ENCODE measurements at places on chromosomes 16 and 17.

- DNase-seq = no peak
Measured at GRCh38 chr16:88289968-88290401, 92.8 kb upstream of the ZNF469 start.

GRCh38 chr16:10097271-10097670 is 85.0 kb downstream of the GRIN2A start:
- no peak for DNase-seq

DNA sequence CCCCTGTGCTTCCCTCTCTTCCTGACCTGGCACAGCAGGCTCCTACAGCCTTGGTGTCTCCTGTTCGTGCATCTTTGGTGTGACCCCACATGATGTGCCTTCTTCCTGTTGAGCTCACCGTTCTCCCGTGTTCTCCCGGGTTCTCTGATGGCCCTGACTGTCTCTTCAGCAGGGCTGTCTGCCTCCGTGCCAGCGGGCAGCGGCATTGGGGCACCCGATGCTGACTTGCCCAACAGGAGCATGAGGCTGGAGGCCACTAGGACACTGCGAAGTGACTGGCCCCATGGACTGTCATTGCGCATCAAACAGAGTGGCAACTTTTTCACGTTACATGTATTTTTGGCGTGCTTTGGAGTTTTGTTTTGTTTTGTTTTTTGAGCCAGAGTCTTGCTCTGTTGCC is 22.4 kb downstream of the CRAMP1 start:
- no peak for DNase-seq

DNA sequence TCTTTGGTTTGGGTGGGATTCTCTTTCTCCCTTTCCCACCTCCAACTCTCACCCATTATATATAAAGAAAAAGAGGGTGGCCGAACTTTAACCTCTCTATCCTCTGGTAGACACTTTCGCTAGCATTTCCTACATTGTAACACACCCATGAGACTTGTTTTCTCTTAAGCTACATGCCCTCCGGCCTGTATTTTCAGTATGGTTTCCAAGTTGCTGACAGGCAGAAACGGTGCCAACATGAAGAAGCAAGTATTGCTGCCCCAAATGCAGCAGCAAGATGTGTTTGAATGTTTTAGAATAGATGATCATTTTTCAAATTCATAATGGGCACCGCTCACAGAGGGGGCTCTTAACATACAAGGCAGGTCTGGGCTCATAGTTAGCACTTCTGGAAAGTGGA is 18.7 kb upstream of the CYB5B start:
- no peak for DNase-seq

DNA sequence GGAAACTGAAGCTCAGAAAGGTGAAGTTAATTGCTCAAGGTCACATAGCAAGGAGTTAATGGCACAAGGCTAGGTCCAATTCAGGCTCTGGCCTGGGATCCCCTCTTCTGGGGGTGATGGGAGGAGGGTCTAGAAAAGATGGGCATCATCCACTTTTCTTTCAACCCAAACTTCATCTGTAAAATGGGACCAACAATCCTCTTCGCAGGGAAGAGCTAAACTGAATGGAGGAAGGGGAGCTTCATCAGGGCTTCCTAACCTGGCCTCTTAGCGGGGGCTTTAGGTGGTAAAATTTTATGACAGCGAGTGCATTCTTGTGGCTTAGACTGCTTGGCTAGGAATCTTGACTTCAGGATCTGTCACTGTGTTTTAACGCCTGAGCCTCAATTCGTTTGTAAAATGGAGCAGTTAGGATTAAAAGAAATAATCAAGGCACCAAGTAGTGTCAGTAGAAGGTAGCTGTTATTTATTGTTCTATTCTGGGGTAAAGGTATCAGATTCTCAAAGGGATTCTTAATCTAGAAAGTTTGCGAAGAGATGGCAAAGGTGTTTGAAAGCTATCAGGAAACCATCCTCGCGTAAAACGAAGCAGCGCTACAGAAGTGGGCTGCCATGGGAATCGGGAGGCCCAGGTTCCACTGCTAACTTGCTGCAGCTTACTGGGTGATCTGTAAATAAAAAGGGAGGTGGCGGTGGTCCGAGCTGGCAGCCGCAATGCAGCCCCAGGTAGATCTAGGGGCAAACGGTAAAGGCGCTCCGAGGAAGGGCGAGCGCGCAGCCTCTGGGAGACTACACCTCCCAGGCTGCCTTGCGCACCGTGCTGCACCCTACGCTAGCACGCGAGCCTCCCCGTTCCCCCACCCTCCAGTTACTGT is 1.5 kb upstream of the SRCAP start:
- DNase-seq = peak; percentile 96

GRCh38 chr17:2034806-2035540 is 5.0 kb downstream of the DPH1 start:
- no peak for DNase-seq

DNA sequence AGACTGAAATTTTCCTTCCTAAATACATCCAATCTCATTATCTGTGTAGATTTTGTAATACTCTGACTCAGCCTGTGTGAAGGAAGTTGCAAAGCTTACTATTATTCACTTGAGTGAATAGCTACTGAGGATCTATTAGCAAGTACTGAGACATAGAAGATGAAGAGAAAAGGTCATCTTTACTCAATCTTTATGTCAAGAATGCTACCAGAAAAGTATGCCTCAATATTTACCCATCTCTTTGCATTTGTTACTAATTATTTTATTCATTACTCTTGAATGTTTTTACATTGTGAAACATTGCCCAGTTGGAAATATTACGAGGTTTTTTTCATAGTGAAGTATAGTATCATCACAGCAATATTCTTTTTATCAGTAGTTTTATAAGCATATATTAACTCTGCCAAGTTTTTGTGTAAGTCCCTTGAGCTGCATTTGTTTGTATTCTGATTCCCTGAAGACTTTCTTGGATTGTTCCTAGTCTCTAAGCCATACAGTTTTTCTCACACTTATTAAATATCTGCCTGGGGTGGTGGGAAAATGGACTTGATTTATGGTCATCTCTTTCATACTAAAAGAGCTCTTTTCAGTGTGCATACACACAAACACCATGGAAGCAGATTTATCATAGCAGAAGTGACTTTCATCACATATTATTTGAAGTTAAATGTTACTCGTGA is 110.4 kb downstream of the MRTFB start:
- peak; percentile 45 for DNase-seq

DNA sequence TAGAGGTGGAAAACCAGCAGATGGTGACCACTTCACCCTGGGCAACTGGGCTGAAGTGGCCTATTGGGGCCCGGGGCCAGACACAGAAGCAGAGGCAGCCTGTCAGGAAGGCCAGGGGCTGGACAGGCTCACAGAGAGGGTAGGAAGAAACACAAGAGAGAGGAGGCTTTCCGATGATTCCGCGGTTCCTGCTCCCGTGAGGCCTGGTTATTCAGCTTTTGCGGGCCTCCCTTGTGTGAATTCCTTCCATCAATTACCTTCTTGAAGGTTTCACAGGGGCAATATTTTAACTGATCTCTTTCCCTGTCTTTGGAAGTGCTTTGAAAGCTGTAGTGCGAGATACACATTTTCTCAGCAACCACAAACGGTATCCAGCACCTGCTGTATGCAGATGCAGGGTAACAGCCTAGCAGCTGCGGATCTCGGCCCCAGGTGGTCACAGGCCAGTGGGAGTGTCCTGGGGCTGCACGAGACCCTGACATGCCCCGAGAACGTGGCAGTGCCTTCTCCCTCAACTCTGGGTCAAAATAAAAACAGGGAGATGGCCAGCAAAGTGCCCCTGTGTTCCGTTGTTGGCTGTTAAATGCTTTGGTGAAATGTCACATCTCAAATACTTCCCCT is 11.6 kb upstream of the CMIP start:
- DNase-seq = no peak

- DNase-seq = no peak
Measured at GRCh38 chr16:5895976-5896375, 798.4 kb upstream of the EEF2KMT start.

- no peak for DNase-seq
Measured at GRCh38 chr16:19754644-19755036, 36.6 kb downstream of the IQCK start.

- no peak for DNase-seq
Measured at GRCh38 chr16:21117567-21117966, 33.1 kb downstream of the DNAH3 start.

- DNase-seq = no peak
Measured at GRCh38 chr16:1089439-1089821, 6.6 kb downstream of the C1QTNF8 start.

- no peak for DNase-seq
Measured at GRCh38 chr17:75295201-75296158, 6.2 kb upstream of the SLC25A19 start.

DNA sequence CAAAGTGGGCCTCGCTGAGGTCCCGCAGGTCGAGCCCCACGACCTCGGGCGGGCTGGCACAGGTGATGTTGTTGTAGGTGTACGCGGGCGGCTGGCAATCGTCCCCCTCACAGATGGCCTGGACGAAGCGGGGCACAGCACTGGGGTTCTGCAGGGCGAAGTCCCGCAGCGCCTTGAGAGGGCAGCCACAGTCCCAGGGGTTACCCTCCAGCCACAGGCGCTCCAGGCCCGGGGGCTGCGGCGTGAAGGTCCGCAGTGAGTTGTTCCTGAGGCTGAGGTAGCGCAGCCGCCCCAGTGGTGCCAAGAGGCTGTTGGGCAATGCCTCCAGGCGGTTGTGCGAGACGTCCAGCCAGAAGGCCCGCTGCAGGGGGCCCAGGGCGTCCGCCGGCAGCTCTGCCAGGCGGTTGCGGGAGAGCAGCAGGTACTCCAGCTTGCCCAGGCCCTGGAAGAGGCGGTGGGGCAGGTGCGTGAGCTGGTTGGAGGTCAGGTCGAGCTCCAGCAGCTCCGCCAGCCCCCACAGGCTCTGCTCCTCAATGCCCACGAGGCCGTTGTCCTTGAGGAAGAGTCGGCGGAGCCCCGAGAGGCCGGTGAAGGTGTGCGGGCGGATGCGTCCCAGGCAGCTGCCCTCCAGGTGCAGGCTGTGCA is 2.8 kb downstream of the IGFALS start:
- no peak for DNase-seq

DNA sequence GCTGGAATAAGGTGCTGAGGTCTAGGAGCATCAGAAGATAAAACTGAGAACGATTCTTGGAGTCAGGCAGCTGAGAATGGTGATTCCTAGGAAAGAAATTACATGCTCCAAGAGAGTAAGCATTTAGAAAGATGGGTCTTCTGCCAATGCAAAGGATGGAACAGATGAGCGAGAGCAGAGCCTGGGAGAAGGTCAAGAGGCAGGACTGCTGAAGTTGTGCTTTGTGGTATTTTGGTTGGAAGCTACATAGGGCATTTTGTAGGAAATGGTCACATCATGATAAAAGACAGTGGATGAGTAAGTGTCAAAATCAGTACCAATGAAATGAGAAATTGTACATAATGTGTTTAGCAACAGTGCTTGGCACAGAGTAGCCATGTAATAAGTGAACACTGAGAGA is 1.4 kb upstream of the CRYM start:
- DNase-seq = no peak

- DNase-seq = no peak
Measured at GRCh38 chr16:23330583-23331249, 28.6 kb downstream of the SCNN1B start.

GRCh38 chr17:70919241-70919640 is 749.9 kb downstream of the KCNJ2 start:
- DNase-seq = no peak

DNA sequence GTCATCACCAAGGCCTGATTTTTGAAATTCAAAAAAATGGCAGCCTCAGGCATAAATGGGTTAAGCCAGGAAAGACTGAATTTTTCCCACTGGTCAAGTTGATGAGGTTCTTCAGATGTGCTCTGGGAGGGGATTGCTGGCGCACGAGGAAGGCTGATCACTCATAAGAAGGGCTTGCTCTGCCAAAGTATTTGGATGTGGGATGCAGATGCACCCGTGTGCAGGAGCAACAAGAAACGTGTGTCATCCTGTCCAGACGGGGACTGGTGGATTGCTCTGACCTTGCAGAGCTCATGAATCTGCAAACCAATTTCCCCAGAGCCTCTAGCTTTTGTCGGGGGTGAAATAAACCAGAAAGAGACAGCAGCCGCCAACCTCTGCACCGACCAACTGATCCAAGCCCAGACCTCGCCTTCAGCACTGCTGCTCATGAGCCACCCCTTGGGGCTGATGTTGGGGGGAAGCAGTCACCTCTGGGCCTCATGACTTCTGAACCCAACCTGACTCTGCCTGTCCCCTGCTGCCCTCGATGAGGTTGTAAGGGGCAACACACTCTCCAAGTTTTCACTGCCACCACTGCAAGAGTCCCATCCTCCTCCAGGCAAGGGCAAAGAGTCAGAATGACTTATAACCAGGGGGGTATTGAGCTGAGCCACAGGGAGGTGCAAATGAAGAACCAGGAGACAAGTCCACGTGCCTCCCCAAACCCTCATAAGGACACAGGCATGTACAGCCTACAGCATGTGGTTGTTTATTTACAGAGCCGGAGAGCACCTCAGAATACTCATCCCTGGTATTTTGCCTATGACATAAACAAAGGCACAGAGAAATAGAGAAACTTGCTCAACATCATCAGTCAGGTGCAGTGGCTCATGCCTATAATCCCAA is 452.0 kb downstream of the SOX9 start:
- DNase-seq = no peak

- peak; percentile 5 for DNase-seq
Measured at GRCh38 chr17:55341432-55341831, 76.7 kb downstream of the HLF start.

DNA sequence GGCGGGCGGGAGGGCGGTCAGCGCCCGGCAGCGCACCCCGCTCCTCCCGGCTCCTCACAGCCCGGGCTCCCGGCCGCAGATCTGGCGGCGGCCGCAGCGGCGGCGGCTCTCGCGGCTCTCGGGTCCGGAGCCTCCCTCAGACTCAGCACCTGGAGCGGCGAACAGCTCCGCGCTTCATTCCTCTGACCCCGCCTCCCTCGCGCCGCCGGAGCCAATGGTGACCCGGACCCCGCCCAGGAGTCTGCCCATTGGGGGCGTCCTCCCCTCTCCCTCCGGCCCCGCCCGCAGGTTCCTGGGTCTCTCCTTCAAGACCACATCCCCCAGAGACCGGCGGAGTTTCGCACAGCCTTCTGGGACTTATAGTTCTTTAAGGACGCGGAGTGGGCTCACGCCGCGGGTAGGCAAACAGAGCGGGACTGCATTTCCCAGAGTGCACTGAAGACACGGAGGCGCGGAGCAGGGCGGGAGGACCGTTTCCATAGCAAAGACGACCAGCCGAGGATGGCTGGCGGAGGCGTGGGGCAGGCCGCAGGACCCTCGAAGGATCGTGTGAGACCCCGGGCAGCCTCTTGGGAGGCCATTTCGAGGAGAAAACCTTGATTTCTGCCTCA is at the start of gene SMPD3:
SMPD3 (minus strand) TSS at position 149 of the 611 bp plus-strand sequence. CDS start 76,327 bp downstream, outside the sequence.
- DNase-seq = no peak

GRCh38 chr17:73757420-73757819 is 113.2 kb upstream of the SDK2 start:
- DNase-seq = no peak

DNA sequence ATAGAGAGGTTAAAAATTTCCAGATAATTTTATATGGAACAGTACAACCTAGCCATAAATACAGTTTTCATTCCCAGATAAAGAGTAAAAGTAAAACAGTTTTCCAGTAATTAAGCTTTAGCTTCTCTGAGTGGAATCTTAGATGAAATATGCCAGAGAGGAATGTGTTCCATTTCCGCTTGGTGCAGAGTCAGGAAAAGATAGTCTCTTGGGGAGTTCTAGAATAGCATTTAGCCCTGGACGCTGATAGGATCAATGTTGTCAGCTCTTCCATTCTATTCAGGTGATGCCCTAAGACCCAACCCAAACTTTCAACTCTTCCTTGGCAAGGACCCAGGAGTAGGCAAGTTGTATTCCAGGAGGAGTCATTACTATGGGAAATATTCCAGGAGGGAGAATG is 30.9 kb upstream of the ABCA3 start:
- no peak for DNase-seq

All from RKO (cell line).